ENCODE measurements at places on chromosomes 16 and 17.
A peak's percentile ranks its signal among the peaks of the same experiment; 100 is the strongest.

GRCh38 chr16:83968891-83969649, 1.0 kb downstream of the NECAB2 start:
- DNase-seq: no peak

DNA sequence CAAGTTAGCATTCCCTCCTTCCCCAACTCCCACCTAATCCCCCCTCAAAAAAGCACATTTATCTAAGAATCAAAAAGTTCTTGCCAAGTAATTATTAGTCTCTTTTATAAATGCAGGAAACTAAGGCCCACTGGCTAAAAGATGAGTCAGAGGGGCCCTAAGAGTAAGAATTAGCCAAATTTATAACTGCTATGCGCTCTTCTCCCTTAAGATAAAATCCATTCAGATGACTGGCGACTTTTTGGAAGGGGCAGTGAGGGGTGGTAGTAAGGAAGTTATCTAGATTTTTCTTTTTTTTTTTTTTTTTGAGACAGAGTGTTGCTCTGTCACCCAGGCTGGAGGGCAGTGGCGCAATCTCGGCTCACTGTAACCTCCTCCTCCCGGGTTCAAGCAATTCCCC, 17.1 kb downstream of the ZNF652 start:
- DNase-seq: no peak

DNA sequence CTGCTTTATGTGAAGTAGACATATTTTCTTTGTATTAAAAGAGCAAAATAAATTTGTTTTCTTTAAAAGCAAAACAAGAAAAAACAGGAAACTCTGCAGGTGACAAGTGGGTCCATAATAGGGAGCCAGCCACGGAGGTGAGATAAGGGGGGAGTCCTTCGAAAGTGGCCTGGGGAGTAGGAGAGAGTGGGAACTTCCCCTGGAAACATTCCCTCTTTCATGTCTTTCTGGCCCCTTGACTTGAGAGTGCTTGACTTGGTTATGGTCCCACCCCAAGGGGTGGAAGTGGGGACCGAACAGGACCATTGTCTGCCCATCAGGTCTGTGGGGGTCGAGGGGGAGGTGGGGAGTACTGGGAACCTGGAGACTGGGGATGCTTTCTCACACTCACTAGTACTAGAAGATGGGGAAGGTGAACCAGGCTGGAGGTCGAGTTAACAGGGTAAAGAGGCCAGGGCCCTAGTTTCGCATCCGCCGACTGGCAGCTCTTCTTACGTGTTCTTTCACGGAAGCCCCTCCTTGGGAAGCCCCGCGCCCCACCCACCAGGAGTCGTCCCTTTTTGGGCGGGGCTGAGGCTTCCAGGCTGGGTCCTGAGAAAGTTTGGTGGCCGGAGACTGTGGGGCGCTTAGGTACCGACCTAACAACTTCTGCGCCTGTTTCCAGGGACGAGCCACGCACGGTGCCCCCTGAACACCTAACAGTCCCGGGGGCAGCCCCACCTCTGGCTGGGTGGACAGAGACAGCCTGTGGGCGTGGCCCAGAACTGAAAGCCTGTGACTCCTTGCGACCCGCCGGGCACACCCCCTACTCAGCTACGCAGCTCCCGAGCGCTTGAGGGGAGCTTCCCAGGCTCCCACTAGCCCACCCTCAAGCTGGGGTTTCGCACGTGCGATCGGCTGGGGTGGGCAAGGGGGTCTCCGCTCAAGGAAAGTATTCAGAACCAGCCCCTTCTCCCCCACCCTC, 790 bp downstream of the TRADD start:
- no peak for DNase-seq

DNA sequence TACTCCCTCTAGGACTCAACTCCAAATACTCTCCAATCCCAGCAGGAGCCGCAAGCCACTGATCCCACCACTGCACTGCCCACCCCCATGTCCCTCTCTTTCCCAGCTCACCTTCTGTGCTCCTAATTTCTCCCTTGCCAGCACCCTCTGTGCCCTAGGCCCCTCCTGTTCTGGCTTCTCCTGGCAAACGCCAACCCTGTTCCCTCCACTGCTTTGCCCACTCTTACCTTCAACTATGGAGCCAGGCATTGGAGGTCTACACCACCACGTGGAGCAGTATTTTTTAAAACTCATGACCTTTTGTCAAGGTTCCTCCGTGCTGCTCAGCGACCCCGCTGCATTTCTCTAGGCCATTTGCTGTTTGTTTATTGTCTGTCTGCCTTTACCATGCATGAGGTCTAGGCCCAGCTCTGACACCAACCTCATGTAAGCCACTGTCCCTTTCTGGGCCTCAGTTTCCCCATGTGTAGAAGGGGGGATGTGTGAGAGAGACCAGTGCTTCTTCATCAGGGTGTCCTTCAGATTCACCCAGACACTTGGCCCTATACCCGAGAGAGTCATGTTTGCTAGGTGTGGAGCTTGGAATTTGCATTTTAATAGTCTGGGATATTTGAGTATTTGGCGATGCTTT, 4.6 kb downstream of the CCDC102A start:
- no peak for DNase-seq

DNA sequence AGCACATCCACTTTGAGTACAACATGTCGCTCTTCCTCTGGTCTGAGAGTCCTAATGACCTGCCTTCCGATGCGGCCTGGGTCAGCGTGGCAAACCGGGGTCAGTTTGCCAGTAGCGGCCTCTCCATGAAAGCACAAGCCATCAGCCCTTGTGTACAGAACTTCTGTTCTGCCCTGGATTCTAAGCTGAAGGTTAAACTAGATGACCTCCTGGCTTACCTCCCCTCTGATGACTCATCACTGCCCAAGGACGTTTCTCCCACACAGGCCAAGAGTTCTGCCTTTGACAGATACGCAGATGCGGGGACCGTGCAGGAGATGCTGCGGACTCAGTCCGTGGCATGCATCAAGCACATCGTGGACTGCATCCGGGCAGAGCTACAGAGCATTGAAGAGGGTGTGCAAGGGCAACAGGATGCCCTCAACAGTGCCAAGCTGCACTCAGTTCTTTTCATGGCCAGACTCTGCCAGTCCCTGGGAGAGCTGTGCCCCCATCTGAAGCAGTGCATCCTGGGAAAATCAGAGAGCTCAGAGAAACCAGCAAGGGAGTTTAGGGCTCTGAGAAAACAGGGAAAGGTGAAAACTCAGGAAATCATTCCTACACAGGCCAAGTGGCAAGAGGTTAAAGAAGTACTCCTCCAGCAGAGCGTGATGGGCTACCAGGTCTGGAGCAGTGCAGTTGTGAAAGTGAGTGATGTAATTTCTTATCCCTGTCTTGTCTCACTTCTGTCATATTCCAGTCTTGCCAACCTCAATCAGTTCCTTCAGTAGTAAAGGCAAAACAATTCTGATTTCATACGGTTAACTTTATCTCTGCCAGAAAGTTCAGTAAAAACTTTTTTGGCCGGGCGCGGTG, 8.6 kb downstream of the COG1 start:
- no peak for DNase-seq

DNA sequence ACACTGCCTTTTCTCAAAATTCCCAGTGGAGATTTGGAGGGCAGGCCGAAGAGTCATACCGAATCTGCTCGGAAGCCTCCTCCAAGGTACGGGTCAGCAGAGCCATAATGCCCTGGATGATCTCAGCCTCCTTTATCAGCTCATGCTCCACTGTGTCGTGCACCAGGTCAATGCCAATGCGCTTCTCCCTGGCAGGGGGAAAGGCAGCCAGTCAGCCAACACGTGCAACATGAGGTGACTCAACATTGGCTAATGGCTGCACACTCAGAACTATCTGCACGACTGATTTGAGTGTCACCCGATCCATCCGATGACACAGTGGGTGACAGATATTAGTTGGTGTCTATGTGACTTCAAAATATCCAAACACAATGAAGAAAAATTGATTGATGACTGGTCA, 15.8 kb downstream of the TEKT1 start:
- DNase-seq: no peak

- DNase-seq: no peak
Measured at GRCh38 chr17:13792314-13792713, 190.6 kb upstream of the HS3ST3A1 start.

- no peak for DNase-seq
Measured at GRCh38 chr17:54172096-54172984, 349.6 kb downstream of the KIF2B start.

DNA sequence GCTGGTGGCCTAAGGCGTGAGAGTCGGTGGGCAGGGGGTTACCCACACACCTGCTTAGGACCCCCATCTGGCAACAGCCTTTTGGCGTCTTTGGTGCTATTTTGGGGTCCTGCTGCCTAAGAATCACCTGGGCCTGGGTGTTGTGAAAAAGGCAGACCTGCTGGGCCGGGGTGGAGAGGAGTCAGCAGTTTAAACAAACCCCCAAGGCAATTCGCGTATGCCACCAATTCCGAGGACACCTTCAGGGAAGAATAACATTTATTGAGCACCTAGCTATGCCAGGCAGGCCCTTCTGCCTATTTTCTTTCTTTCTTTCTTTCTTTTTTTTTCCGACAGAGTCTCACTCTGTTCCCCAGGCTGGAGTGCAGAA, 53.9 kb upstream of the TOB1 start:
- DNase-seq: no peak

DNA sequence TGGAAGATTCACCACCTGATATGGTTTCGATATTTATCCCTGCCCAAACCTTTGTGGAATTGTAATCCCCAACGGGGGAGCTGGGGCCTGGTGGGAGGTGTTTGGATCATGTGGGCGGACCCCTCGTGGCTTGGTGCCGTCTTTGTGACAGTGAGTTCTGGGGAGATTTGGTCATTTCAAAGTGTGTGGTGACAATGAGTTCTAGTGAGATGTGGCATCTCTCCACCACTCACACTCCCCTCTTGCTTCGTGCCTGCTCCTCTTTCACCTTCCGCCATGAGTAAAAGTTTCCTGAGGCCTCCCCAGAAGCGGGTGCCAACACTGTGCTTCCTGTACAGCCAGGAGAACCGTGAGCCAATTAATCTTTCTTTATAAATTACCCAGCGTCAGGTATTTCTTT, 9.7 kb downstream of the CCDC57 start:
- DNase-seq: no peak

DNA sequence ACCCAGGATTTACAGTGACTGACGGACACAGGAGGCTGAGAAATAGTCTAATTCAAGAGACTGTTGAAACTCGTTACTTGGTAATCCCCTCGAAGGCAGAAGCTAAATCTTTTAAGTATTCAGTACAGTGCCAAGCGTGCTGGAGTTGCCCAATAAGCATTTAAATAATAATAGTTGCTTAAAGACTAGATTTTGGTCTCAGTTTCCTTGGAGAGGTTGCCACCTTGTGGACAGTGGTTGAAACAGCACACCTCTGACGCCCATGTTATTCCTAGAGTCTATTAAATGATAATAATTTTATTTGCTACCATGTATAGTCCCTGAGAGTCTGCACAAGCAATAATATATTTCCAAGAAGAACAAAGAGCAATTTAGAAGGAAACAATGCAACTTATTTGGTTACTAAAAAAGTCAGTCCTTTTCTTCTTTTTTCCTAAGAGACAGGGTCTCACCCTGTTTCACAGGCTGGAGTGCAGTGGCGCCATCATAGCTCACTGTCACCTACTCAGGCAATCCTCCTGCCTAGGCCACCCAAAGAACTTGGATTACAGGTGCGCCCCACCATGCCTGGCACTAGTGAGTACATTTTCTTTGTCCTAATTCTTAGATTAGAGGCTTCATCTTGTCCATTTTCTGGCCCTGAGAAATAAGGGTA, 138.0 kb upstream of the NUDT7 start:
- DNase-seq: peak; percentile 59

DNA sequence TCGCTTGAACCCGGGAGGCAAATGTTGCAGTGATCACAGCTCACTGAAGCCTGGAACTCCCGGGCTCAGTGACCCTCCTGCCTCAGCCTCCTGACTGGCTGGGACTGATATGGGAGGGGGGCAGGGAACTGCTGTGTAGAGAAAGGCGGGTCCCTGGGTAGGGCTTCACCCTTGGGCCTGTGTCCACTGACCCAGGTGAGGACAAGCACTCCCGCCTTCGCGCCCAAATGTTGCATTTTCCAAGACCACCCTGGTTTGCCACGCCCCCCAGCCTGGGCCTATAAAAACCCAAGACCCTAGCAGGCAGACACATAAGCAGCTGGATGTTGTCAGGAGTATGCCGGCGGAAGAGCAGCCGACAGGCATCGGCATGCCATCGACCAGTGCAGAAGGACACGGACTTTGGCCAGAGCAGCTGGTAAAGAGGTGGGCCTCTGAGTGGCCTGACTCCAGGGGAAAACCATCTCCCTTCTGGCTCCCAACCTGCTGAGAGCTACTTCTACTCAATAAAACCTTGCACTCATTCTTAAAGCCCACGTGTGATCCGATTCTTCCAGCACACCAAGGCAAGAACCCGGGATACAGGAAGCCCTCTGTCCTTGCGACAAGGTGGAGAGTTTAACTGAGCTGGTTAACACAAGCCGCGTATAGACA, 19.1 kb downstream of the SMYD4 start:
- no peak for DNase-seq

- no peak for DNase-seq
Measured at GRCh38 chr17:40555296-40556190, 9.7 kb downstream of the CCR7 start.

GRCh38 chr16:88932929-88933328, 44.1 kb downstream of the CBFA2T3 start:
- DNase-seq: no peak

- DNase-seq: no peak
Measured at GRCh38 chr17:72249441-72249840, 128.6 kb downstream of the SOX9 start.

- DNase-seq: peak; percentile 91
Measured at GRCh38 chr16:88924834-88925539, 52.0 kb downstream of the CBFA2T3 start.

GRCh38 chr17:8248751-8249607, at the start of gene PFAS:
PFAS (plus strand) TSS chr17:8249289; CDS start chr17:8253938, 4,649 bp downstream.
- peak; percentile 77 for DNase-seq

DNA sequence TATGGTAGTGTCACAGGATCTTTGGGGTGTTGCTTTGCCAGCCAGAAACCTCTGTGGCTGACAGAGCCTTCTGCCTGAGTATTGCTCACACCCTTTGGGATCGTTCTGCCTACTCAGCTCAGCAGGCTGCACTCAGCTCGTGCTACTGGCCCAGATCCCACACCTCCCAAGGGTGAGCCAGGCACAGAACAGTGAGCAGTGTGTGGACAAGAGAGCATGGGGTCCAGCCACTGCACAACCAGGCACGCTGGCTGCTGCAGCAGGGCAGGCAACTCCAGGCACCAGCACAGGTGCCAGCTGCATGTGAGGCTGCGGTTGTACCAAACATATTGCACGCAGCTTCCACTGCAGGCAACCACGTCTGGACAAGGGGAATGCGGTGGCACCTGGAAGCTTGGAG, 84.9 kb downstream of the CYB561 start:
- DNase-seq: no peak

- DNase-seq: no peak
Measured at GRCh38 chr17:41340934-41341861, 9.4 kb downstream of the KRT33A start.

- no peak for DNase-seq
Measured at GRCh38 chr17:48553190-48553547, 8.3 kb upstream of the HOXB2 start.

GRCh38 chr17:44345454-44346026, 438 bp downstream of the GRN start:
- peak; percentile 79 for DNase-seq

GRCh38 chr16:69796285-69797118, 34.4 kb downstream of the WWP2 start:
- DNase-seq: peak; percentile 57

All from COR-L47 (cell line).